ENCODE measurements at places on chromosomes 3 and 15.

- DNase-seq: no peak
Measured at GRCh38 chr15:96564546-96564945, 234.0 kb downstream of the NR2F2 start.

DNA sequence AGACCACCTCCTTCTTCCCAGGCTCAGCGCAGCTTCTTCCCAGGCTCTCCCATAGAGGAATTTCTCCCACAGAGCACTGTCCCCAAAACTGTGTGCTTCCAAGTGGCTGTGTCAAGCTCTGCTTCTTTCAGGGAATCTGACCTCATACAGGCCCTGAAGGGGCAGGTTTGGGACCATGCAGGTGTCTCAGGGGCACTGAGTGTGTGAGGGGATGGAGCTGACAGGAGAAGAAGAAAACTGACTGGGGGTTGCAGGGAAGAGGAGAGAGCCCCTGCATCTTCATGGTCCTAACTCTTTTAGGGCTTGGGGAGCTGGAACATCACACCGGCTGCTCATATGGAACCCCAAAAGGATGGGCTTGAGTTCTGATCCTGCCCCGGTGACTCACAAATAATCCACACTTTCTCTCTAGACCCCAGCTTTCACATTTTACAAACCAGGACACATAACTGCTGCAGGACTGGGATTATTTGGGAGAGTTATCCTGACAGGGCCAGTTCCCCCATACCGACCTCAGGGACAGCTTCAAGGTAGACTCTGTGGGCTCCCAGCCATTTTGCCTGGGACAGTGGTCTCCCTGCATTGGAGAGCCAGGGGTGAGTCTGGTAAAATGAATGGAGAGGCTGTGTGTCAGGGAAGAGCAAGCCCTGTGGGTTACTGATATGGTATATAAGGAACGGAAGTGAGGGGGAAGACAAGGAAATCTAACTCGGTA is 316.1 kb downstream of the TLE3 start:
- no peak for DNase-seq

GRCh38 chr3:158747417-158747816 is 15.2 kb upstream of the RARRES1 start:
- DNase-seq: no peak

GRCh38 chr3:57043518-57043917 is 16.9 kb upstream of the SPATA12 start:
- no peak for DNase-seq

- DNase-seq: no peak
Measured at GRCh38 chr15:80475572-80475971, 71.4 kb downstream of the ARNT2 start.

DNA sequence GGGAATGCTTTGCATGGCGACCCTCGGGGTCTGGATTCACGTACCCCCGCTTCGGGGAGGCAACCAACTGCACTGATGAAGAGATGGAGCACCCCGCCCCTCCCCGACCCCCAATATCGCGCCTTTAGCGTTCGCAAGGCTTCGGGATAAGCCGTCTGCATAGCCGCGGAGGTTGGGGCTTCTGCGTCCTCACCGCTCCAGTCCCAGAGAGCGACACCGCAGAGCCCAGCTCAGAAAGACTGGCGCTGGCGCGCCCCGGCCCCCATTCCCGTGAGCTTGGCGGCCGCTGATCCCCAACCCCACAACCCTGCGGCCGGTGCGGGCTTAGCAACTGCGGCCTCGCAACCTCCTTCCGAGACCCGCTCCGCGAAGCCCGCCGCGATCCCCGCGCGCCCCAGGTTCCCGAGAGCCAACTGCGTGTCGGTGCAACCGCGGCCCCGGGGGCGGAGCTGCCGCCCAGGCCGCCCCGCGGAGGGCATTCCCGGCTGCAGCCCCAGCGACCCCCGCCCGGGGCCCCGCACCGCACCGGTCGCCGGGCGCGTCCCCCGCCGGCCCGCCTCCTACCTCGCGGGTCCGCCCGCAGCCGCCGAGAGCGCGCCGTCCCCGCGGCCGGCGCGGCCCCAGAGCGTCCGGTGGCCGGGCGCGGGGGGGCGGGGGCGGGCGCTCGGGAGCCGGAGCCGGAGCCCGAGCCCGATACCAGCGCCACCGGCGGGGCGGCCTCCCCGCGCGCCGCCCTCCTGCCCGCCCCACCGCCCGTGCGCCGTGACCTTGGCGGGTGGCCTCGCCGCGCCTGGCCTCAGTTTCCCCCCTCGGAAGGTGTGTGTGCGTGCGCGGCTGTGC is 79.5 kb downstream of the IQSEC1 start:
- DNase-seq: peak; percentile 8

GRCh38 chr3:53420831-53421230 is 73.5 kb upstream of the DCP1A start:
- DNase-seq: no peak

- DNase-seq: peak; percentile 92
Measured at GRCh38 chr3:196793246-196793645, 53.6 kb downstream of the PAK2 start.

- DNase-seq: no peak
Measured at GRCh38 chr3:81938681-81939080, 177.2 kb upstream of the GBE1 start.

- DNase-seq: no peak
Measured at GRCh38 chr15:45182996-45183395, 4.8 kb downstream of the SHF start.

DNA sequence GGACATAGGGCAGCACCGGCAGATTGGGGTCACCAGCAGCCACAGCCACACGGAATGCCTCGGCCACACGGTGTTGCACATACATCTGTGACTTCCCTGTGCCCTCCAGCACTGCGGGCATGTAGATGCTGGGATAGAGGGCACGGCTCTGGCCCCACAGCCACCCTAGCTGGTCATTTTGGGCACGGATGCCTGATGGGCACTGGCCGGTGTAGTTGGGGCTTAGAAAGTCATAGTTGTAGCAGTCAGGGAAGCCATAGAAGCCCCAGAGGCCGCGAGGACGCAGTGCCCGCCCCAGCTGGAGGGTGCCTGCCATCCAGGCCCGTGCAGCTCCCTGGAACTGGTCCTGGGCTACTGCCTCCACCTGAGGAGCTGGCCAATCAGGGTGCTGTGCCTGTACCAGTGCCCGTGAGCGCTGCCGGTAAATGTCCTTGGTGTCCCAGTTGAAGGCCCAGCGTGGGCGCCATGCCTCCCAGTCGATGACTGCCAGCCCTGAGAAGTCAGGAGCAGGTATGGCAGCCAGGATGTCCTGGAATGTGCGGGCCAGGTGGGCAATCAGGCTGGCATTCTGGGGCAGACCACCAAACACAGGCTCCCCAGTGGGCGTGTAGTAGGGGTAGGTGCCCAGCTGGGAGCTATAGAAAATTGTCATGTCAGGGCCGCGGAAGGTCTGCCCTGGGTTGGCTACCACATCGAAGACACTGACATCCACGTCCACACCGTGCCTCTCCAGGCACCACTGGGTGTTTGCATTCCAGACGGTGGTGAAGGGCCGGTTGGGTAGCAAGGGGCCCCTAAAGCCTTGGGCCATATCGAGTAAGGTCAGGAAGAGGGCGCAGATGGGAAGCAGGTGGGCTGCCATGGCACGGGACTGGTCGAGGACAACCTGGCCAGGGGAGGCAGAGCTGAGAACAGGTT is 1.0 kb downstream of the HYAL1 start:
- DNase-seq: no peak

DNA sequence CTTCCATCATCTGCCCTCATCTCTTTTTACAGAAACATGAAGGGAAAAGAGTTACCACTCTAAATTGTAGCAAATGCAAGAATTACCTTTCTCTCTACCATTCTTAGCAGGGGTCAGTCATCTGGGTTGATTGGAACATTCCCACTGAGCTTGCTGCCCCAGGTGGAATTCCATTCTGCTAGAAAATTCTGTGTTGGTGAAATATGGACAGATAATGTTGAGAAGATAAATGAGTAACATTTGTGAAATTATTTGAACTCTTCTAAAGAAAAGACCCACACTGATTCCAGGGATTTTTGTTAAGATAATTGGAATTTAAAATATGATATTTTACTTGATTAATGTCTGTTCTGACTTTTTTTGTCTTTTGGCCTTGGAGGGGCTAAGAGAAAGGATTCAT is 11.0 kb upstream of the CPA3 start:
- DNase-seq: no peak

DNA sequence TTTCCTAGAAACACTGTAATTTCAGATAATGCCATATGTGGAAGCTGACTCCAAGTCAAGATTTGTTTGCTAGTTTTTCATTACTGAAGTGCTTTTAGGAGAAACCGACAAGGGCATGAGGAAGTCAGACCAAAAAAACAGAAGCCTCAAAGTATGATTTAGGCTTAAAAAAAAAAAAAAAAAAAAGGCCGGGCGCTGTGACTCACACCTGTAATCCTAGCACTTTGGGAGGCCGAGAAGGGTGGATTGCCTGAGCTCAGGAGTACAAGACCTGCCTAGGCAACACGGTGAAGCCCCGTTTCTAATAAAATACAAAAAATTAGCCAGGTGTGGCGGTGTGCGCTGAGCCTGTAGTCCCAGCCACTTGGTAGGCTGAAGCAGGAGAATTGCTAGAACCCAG is 11.6 kb downstream of the RPL15 start:
- DNase-seq: no peak

DNA sequence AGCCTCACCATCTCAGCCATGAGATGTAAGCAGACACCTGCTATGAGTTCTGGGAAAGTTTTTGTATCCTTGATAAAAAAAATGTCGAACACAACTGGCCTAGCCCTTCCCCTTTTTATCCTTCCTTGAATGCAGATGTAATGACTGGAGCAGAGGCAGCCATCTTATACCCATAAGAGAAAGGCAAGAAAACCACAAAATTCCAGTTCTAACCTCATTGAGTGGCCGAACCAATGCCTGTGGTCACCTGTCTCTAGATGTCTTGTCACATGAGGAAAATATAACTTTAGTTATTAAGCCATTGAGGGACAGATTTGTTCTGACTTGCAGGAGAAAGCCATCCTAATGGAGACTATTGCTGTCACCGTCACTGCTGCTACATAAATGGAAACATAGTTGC is 80.4 kb upstream of the SLC6A6 start:
- DNase-seq: no peak

GRCh38 chr3:42425736-42426407 is 15.5 kb upstream of the LYZL4 start:
- DNase-seq: no peak

DNA sequence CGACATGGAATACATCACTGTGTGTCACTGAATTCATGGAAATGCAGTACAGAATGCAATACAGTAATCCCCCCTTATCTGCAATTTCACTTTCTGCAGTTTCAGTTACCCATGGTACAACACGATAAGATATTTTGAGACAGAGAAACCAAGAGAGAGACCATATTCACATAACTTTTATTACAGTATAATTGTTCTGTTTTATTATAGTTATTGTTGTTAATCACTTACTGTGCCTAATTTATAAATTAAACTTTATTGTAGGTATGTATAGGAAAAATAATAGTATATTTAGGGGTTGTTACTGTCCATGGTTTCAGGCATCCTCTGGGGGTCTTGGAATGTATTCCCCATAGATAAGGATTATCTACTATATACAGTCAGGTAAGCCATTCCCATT is 61.8 kb downstream of the MBNL1 start:
- DNase-seq: no peak

DNA sequence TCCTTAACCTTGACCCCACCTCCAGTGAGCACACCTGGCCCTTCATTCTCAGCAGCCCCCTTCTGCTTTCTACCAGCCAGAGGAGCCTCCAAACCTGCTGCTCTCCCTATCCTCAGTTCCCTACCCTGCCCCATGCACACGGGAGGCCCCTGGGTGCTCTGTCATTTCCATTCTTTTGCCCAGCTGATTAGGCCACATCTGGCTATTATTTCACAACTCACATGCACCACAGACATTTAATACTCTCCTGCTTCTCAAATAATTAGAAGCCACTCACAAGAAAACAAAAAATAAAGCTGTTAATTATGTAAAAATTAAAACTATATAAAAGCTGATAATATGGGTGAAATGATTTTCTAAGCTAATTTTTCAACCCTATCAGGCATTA is 50.7 kb downstream of the MYLK start:
- no peak for DNase-seq

- DNase-seq: no peak
Measured at GRCh38 chr15:92140796-92141195, 252.9 kb upstream of the ST8SIA2 start.

DNA sequence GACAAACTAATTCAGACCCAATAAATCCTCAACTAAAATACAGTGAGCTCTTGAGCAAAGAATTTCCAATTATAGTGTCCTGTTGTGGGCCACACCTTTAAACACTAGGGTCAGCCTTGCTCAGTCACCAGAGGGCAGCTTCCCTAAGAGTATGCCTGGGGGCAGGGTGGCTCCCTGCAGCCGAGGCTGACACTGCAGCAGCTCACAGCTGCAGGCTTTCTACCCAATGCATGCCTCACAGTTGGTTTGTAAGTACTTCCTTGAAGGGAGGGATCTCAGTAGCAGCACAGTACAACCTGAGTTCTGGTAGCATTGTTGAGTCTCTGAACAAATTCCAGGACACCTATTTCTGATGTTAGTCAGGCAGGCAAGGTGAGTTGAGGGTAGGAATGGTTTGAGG is 335.6 kb downstream of the TUSC7 start:
- no peak for DNase-seq

DNA sequence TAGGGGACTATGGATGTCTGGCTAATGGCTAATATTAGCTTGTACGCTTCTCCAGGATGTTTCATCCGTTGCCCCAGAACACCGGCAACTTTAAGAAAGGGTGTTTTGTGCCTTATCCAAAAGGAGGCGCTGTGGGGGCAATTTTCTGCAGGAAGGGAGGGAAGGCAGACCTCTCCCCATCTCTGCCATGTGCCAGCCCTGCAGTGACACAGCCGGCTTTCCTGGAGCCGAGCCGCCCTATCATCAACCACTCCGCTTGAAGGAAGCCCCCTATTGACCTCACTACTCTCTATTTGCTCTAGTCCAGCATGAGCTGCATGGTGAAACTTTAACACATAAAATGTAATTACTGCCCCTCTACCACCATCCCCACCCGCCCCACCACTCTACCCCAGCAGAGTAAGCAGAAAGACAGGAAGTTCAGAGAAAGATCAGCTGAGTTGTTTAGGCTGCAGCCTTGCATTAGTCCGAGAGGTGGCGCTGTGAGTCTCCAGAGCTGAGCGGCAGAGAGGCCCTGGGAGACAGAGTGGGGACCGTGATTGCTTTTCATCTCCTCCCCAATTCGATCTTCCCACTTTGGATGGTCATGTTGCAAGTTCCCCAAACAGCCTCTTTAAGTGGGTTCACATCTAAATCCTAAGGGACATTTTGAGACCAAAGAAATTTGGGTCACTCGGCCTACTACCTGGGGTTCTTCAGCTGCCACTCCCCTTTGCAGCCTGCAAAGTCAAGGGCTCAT is 24.5 kb upstream of the RAD18 start:
- peak; percentile 49 for DNase-seq

All from astrocyte of the spinal cord (primary cell).